ENCODE measurements at places on chromosomes 2 and 18.

GRCh38 chr2:23456881-23457760, 72.1 kb downstream of the KLHL29 start:
- DNase-seq = no peak

DNA sequence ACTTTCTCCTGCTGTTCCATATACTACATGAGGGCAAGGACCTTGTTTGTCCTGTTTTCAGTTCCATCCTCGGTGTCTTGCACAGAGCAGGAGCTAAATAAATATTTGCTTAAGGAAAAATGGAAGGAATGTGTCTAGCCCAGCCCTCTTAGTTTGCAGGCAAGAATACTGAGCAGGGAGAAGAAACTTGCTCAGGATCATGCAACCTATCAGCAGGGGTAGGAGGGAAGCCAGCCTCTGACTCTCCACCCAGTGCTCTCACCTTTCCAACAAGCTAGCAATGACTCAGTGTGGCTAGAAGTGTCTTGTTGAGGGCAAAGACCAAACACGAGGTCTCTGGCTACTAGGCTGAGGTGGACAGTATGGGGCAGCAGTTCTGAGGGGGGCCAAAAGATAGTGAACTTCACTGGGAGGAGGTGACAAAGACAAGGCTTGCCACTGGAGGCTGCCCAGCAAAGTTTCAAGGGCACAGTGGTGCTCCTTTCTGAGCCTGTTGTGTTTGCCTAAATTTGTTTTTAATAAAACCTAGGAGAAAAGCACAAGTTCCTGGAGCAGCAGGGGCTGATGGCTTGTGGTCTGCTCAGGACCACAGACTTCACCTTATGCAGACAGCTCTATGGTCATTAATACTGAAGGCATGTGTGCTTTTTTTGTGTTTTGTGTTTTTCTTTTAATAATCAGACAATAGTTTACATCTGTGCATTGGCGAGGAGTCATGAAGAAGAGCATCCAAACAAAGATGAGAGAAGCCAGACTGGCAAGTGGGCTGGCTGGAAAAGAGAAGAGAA, 49.1 kb upstream of the CTAGE1 start:
- no peak for DNase-seq

GRCh38 chr2:106147665-106148064, 46.4 kb downstream of the UXS1 start:
- DNase-seq = peak; percentile 42

- no peak for DNase-seq
These were observed 1240.8 kb upstream of the CRIM1 start for GRCh38 chr2:35114765-35115164.

DNA sequence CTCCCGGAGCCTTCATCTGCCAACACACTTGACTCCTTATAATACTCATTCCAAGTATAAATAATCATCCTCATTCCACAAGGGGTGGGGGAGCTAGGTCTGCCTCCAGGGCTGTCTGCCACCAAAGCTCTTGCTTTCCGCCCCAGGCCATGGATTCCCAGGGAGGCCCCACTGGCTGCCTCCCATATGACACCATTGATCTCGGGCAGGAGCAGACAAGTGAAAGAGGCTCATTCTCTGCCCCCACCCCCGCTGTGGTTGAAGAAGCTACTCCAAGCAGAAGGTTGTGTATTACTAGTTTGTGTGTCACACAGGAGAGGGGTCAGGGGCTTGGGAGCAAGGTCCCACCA, 99.5 kb downstream of the MRO start:
- no peak for DNase-seq

GRCh38 chr2:144469798-144470197, 50.1 kb downstream of the ZEB2 start:
- no peak for DNase-seq

- no peak for DNase-seq
These were observed 53.6 kb downstream of the GALNT1 start for GRCh38 chr18:35635170-35635569.

GRCh38 chr2:219199470-219200211, 6.9 kb upstream of the ZFAND2B start:
- no peak for DNase-seq

- DNase-seq = no peak
These were observed 301.3 kb upstream of the RAB12 start for GRCh38 chr18:8307960-8308359.

DNA sequence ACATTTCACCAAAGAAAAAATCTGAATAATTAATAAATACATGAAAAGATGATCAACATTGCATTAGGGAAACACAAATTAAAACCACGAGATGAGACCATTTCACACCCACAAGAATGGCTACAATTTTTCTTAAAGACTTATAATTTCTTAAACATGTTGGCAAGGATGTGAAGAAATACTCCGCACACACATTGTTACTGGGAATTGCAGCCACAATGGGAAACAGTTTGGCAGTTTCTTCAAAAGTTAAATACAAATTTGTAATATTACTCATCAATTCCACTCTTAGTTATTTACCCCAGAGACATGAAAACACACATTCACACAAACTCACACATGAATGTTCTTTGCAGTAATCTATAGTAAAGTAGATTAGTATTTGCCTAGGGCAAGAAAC, 363.3 kb upstream of the SMIM21 start:
- no peak for DNase-seq

DNA sequence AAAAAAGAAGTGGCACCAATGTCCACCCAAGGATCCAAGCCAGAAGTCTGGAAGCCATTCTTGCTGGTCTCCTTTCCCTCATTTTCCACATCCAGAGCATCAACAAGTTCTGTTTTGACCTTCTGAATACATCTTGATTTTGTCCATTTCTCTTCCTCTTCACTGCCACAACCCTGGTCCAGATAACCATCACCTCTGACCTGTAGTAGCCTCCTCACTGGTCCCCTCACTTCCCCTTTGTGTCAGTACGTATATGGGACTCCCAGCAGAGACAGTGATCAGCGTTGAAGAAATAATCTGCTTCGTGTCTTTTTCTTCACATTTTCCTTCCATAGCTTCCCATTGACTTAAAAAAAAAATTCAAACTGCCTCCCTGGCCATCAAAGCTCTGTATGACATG, 109.3 kb upstream of the SP5 start:
- DNase-seq = no peak

- DNase-seq = no peak
These were observed 36.0 kb downstream of the ANKRD12 start for GRCh38 chr18:9172506-9173127.

- DNase-seq = no peak
These were observed 1044.1 kb upstream of the ZEB2 start for GRCh38 chr2:145563741-145564615.

GRCh38 chr18:22423878-22424564, 6.3 kb upstream of the CTAGE1 start:
- no peak for DNase-seq

DNA sequence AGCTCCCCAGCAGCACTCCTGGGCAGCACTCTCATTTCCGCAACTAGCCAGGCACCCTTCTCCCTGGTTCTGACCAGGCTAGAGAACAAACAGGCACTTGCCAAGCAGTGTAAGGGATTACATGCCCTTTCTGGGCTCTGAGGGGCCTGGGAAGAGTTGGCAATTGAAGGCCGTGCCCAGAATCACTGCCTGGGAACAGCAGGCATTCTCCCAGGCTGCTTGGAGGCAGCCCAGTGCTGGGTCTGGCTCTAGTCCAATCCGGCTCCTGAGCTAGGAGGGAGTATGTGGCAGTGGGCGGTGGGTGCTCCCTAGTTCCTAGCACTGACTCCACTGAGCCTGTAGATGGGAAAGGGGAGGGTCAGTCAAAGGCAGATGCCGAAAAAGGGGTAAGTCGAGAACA, 34.1 kb upstream of the SP3 start:
- DNase-seq = no peak

GRCh38 chr2:46278952-46279351, 18.3 kb upstream of the EPAS1 start:
- DNase-seq = no peak

GRCh38 chr18:62280058-62280457, 45.1 kb upstream of the TNFRSF11A start:
- DNase-seq = no peak

DNA sequence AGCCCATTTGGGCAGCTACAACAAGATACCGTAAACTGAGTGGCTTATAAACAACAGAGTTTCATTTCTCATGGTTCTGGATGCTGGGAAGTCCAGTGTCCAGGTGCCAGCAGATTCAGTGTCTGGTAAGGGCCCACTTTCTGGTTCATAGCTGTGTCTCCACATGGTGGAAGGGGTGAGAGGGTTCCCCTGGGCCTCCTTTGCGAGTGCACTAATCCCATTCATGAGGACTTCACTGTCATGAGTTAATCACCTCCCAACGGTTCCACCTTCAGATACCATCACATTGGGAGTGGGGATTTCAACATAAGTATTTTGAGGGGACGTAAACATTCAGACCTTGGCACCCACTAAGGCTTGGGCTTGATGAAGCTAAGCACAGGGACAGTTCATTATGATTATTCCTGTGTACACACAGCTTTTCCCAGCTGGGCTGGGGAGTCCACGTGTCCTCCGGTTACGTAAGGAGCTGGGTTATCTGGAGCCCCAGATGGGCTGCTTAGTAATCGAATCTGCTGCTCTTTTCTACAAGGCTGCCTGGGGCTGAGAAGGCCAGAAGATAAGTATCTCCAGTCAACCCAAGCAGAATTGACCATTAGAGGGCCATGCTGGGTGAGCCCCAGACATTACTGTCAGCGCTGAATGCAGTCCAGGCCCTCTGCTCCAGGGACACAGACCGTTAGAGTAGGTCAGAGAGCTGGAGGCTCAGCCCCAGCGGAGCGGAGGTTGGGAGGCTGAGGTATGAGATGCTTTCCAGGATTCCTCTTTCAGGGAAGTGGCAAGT, 42.7 kb downstream of the EPAS1 start:
- no peak for DNase-seq

DNA sequence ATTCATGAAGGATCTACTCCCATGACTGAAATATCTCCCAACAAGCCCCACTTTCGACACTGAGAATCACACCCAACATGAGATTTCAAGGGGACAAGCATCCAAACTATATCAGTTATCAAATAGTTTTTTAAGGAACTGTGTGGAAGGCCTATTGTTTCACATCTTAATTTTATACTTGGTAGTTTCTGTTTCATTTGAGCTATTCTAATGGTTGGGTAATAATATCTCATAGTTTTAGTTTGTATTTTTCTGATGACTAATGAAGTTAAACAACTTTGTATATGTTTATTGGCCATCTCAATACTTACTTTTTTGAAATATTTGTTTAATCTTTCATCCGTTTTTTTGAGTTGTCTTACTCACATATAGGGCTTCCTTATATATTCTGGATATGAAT, 135.0 kb downstream of the SCG2 start:
- no peak for DNase-seq

- no peak for DNase-seq
These were observed 52.6 kb upstream of the GALR1 start for GRCh38 chr18:77197073-77197472.

DNA sequence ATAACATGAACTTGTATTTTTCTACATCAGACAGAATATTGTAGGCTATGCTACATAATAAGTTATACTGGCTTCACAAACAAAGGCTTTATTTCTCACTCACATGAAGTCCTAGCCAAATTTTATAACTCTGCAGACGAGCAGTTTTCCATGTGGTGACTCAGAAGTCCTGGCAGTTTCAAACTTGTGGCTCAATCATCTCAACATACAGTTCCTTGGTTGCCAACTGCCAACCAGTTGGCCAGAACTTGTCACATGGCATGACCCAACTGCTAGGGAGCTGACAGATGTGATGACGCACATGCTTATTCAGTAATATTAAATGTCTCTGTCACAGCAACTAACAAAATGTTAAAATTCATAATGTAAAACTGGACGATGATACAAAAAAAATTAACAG, 63.8 kb upstream of the ZC3H15 start:
- no peak for DNase-seq

Measured in CD4-positive, CD25-positive, alpha-beta regulatory T cell (primary cell).